ENCODE measurements at places on chromosomes 3 and 15. TPM values are rescaled to one million over a fixed set of nuclear protein-coding genes. Genes with fewer than 3 reads are reported as not detected.

- peak overlapping the region; percentile 59 for H3K27ac ChIP-seq
- H3K36me3 ChIP-seq = peaks cover 1% of the 10 kb centered on the region
- H3K4me3 ChIP-seq = no peak overlapping the region
- no peaks in the 10 kb centered on the region for H3K27me3 ChIP-seq
- DNase-seq = no peak
Measured at GRCh38 chr3:14204515-14205284, 26.1 kb downstream of the LSM3 start.

DNA sequence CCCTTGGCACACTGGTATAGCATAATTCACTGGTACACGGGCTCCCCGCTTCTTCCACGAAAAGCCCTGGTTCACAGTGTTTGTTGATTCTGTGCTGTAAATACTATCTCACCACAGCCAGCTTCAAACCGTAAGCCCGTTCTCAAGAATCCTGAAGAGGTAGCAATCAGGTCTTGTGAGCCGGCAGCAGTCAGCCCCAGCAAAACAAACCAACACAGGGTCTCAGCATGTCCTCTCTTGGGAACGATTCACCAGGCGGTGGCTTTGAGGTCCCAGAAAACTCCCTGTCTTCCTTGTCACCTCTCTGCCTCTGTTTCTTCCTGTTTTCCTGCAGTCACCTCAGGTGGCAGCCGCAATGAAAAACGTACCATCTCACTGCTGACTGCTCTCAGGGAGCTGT is 19.1 kb upstream of the FAM3D start:
- no peak overlapping the region for H3K4me3 ChIP-seq
- no peak overlapping the region for H3K27ac ChIP-seq
- no peak for DNase-seq
- H3K36me3 ChIP-seq = no peaks in the 10 kb centered on the region
- no peaks in the 10 kb centered on the region for H3K4me1 ChIP-seq

HDC gene
- total RNA-seq = not detected

NR2E3 gene
- total RNA-seq = not detected

GOLGA6B gene
- total RNA-seq = not detected

RAMAC gene
- 4.8 TPM for total RNA-seq

GRCh38 chr15:98440917-98441316 is 207.4 kb upstream of the IGF1R start:
- H3K4me1 ChIP-seq = no peaks in the 10 kb centered on the region
- no peak overlapping the region for H3K4me3 ChIP-seq
- H3K36me3 ChIP-seq = no peaks in the 10 kb centered on the region
- H3K27ac ChIP-seq = no peak overlapping the region

Data from ascending aorta (tissue), 2 donors.